ENCODE measurements at places on chromosomes 7 and 10.

DNA sequence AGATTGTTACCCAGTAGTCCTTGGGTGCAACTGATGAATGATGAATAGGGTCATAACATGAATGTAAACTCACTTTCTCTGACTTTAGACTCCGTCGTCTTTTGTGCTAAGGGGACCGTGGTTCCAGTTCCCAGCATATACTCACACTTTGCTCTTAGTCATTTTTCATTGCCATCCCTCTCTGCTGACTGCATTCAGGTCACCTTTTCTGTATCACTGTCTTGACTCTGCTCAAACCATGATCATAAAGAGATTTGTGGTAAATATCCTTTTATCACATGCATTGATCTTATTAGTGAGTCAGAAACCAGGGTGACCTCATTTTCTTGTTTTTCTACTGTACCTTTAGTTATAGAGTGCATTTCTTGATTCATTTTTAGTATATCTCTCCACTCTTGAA, 141.1 kb upstream of the AGR3 start:
- no peak for DNase-seq

- DNase-seq: no peak
Measured at GRCh38 chr10:132456881-132457280, 59.9 kb downstream of the PWWP2B start.

DNA sequence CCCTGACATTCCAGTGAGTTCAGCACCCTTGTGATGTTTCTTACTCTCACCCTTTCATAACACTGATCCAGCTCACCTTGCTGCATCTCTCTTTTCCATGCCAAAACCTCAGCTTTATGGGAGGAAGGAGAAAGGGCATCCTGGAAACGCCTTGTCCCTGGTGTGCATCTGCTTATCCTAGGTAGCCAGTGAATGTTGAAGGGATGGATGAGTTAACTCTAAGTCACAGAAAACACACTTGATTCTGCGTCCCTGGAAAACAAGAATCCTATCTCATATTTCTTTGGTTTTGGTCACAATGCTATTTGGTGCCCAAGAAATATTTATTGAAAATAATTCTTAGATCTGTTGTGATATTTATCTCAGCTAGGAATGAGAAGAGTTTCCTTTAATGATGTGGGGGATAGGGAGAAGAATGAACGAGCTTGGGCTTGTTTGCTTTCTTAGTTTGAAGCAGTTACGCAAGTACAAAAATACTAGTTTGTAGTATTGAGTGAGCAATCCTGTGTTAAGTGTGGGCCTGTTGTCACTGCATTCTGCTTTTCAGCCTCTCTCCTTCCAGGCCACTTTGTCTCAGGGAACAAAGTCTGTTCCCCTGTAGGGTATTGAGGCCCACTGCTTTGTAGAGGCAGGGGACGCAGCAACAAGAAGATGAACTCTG, 126.5 kb downstream of the ARID5B start:
- peak; percentile 63 for DNase-seq

- DNase-seq: no peak
Measured at GRCh38 chr7:155198196-155198892, 99.3 kb upstream of the INSIG1 start.

GRCh38 chr10:90958781-90959180, 37.9 kb upstream of the ANKRD1 start:
- DNase-seq: peak; percentile 57

DNA sequence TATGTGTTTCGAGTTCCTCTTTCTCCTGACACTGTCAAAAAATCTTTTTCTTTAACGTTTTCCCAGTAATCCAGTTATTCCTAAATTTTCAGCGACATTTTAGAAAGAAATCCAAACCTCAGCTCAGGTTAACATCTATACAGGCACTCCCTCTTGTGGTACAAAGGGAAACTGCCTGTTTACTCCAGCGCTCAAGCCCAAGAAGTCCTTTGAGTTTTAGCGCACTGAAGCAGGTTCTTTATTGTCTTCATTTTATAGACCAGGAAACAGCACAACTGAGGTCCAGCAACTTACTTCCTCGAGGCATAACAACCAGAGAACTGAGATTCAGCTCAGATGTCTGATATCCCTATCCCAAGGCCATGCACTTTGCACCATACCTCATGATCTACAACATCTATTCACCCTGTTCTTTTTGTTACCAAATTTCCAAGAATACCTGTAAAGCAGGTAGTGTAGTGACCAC, 287.2 kb upstream of the MKLN1 start:
- peak; percentile 64 for DNase-seq

- DNase-seq: no peak
Measured at GRCh38 chr7:4245866-4246470, 436.1 kb upstream of the FOXK1 start.

DNA sequence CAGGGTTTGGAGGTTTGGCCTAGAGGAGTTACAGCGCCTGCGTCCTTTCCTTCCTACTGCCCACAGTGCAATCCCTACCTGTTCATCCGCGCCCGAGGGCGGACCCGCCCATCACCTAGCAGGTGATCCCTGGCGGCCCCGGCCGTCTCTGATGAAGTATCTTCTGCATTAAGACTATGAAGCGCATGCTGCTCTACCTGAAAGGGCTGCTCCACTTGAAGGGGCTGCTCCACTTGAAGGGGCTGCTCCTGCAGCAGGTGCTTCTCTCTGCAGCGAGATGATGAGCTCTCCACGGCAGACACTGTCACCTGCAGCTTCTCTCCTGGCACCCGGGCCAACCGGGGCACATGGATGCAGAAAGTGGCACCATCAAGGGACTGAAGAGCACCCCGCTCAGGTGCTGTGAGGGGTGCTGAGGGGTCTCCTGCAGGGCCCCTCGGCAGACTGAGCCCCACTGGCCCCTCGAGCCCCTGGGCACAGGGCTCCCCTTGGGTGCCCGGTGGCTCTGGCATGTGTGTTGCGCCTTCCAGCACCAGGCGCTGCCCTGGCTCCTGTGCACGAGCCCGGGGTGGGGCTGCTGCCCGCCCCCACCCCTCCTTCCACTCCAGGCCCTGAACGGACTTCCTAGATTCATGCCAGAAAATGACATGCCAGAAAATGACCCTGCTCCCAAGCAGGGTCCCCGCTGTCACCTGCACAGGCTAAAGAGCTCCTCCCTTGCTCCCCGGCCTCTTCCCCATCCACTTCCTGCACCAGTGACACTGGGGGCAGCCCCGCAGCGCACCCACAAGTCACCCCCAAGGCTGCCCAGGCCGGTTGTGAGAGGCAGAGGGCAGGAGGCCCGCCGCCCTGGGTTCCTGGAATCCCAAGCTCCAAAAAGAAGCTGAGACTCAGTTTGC, 29.4 kb downstream of the WDR86 start:
- no peak for DNase-seq

DNA sequence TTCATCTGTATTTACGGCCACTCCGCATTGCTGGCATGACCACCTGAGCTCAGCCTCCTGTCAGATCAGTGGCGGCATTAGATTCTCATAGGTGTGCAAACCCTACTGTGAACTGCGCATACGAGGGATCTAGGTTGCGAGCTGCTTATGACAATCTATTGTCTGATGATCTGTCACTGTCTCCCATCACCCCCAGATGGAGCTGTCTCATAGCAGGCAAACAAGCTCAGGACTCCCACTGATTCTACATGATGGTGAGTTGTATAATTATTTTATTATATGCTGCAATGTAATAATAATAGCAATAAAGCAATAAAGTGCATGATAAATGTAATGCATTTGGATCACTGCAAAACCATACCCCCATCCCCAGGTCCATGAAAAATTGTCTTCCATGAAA, 1172.9 kb upstream of the AUTS2 start:
- no peak for DNase-seq

GRCh38 chr10:101941871-101942270, 98.3 kb upstream of the KCNIP2 start:
- peak; percentile 47 for DNase-seq

DNA sequence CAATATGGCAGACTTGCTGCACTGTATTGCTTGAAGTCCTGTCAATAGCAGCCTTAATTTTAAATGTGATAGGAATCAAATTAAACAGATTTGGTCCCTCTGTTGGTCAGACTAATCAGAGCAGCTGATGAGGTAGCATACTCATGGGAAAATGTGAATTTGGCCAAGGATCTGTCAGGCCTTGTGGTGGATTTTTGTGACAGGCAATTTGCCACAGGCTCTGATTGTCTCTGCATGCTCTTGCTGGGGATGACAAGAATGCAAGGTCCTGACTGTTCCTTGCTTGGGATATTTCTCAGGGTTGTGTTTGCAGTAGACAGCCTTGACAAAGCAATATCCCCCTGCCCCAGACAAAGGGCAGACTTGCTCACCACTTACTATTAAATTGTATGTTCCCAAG, 41.5 kb upstream of the GARS1 start:
- DNase-seq: no peak

DNA sequence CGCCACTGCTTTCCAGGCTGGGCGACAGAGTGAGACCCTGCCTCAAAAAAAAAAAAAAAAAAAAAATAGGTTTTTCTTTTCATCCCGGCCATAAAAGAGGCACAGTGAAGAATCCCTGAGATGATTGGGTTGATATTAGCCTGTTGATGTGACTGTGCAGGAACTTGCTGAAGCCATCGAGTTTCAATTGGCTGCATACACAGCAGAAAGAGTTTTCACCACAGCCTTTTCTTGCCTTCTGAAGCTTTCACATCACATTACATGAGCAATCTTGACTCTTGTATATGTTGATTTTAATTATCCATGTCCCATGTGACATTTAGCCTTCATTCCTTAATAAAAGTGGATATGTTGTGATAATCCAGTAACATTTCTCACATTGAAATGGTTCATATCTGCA, 14.9 kb upstream of the PLXDC2 start:
- DNase-seq: no peak

DNA sequence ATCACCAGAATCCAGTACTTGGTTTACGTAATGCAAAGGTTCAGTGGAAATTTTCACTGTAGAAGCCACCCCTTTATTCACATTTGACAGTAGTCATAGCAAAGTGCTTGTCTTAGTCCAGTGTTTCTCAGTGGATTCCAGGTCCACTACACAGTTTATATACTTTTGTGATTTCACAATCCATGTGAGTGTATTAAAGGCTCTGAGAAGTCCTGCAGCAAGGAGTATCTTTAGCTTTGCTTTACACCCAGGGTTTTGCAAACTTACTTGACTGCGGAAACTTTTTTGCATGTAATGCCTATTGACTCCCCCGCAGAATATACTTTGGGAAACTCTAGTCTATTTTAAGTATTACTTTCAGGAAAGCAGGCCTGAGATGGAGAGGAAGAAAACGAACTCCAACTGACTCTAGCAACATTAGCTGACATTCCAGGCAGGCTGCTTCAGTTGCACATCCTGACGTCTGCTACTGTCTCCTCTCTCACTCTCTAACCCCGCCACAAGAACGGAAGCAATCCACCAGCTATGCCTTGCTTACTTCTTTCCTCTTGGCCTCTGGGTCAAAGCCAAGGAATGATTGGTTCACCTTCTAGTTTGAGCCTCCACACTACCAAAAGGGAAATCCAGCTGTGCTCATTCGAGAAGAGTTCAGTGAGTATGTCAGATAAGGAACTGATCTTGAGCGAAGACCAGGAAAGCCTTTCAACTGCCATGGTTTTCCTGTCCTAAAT, 6.2 kb downstream of the PLXNA4 start:
- no peak for DNase-seq

GRCh38 chr7:132446666-132447278, 129.5 kb downstream of the PLXNA4 start:
- no peak for DNase-seq

DNA sequence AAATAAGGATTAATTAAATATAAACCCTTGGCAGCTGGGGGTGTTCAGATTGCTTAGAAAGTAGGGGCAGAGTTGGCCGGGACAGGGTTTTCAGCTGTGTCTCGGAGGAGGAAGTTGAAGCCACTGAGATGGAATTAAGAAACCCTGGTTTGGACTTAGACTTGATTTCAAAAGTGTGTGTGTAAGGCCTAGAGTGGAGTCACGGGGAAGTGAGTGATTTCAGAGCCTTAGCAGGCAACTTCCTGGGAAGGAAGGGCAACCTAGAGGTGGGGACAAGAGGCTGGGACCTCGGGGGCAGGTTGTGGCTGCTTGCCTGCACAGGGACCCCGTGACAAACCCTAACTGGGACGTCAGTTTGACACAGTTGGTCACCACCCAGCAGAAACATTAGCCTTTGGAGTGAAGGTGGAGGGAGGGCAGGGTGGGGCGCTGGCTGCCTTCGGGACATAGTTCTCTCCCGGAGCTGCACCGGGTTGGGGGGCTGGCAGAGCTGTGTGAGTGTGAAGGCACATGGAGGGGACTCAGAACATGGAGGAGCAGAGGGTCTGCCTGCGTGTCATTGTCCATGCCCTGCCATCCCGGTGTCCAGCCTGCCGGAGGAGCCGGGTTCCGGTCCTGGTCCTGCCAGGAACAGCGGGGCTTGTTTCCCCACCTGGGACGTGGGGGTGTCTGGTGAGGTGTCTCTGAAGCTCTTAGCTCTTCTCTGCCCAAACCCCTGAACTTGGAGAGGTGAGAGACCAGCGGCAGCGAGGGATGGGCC, 1.8 kb downstream of the BRI3 start:
- DNase-seq: peak; percentile 85

DNA sequence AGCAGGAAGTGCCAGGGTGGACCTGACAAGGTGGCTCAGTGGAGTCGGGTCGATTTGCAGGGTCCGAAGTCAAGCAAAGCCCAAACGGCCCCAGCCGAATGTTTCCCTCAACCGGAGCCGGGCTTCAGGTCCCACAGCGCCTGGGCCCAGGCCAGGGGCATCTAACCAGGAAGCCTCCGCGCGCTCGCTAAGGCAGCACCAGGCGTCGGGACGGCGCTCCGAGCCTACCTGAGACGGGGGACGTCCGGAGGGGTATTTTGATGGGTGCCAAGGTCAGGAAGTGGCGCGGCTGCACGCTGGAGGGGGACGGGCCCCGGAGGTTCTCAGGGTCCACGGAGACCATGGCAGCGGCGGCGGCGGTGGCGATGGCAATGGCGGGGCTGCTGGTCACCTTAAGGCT, 51.5 kb downstream of the TCERG1L start:
- no peak for DNase-seq

DNA sequence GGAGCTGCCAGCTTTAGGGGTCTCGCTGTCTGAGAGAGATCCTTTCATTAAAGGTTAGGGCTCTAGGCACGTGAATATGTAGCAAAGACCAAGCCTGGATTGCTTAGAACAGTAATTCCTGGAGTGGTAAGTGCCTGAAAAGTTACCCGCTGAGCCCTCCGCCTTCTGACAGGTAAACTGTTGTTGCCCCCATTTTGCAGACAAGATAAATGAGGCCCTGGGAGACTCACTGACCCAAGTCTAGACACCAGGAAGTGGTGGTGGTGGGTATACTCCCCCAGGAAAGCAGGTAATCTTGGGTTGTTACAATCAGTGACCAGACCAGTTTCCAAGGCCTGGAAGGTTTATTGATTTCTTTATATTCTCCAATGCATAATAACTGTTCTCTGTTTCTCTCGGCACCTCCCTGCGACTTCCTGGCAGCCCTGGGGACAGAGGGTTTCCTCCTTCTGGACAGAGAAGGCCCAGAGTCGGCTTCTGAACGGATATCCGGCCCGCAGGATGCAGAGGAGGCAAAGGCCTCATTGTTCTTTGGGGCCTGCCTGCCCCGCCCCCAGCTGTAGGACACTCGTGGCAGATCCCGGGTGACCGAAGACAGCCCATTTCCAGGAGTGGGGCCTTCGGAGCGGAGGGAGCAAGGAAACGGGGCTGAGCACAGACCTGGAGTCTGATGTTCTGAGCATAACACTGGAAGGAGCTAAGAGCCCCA, 1.3 kb upstream of the GRK5 start:
- DNase-seq: no peak

All from foreskin fibroblast (primary cell).